Hindlimb muscle (tissue), 1 donor: ENCODE measurements at places on chromosomes 7 and 10.

DNA sequence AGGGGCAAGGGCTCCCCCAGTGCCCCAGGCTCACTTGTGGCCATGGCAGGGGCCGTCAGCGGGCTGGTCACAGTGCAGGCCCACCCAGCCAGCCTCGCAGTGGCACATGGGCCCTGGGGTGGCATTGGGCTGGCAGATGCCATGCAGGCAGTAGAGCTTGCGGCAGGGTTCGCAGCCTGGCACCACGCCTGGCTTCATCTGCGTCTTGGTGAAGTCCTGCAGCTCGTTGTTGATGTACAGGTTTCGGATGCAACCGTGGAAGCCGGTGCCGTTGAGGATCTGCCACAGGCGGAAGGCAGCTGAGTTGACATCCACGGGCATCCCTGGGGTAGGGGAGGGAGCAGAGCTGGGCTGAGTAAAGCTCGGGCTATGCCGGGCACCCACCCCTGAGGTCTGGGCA lies 170.6 kb downstream of the LCOR start:
- no peak for DNase-seq

GRCh38 chr10:107498983-107499382 lies 334.5 kb upstream of the SORCS1 start:
- DNase-seq: no peak

- no peak for DNase-seq
Measured at GRCh38 chr10:97633921-97634320, 621 bp upstream of the MORN4 start.

- DNase-seq: no peak
Measured at GRCh38 chr7:18499407-18500177, 4.0 kb downstream of the HDAC9 start.

GRCh38 chr10:64112701-64113355 lies 591.6 kb downstream of the REEP3 start:
- DNase-seq: no peak

DNA sequence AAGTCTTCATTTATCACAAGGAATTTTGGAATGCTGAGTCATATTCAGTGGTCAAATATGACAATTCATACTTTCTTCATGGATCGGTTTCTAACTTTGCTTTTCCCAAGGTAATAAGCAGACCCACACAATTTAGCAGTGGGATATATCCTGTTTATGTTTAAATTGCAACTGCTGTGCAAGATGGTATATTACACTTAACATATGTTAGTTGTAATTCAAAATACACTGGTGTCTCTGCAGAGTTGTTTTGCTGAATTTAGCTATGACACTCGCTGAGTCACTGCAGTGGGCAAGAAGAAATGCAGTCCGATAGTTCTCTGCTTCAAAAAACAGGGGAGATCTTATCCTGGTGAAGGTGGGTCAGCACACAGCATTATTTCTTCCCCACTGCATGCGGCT lies 194.8 kb upstream of the PTN start:
- no peak for DNase-seq

- DNase-seq: no peak
Measured at GRCh38 chr7:97167176-97167575, 49.7 kb downstream of the SDHAF3 start.

DNA sequence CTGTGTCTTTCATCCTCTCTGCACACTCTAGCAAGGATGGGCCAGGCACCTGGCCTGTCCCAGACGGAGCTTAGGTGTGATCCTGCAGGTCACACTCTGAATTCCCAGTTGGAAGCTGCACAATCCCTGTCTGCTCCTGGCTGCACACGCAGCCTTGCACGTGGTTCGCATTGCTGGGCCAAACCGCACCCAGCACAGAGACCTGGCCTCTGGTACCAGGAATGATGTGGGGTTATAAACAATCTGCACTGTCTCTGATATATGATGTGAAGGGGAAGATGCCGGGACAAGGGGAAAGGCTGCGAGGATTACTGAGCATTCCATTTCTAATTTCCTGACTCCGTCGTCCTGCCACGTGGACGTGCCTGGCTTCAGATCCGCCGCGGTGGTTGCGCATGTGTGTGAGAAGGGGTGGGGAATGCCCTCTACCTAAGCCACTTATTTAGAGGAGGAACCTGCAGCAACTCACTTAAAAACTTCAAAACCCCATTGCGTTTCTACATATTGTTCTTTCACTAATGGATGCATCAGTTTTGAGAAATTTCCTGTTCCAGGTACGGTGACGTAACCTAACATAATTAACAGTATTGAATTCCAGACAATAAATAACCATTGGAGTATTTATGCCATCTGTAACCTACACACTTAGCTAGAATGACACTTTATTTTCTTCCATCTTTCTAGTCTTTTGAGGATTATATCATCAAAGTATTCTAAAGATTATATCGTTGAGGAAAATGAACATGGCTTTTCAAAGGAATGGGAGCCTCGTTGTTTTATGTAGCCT lies 559.7 kb upstream of the MGMT start:
- DNase-seq: peak; percentile 67

GRCh38 chr10:12067336-12067735 lies 1.4 kb upstream of the DHTKD1 start:
- DNase-seq: no peak

DNA sequence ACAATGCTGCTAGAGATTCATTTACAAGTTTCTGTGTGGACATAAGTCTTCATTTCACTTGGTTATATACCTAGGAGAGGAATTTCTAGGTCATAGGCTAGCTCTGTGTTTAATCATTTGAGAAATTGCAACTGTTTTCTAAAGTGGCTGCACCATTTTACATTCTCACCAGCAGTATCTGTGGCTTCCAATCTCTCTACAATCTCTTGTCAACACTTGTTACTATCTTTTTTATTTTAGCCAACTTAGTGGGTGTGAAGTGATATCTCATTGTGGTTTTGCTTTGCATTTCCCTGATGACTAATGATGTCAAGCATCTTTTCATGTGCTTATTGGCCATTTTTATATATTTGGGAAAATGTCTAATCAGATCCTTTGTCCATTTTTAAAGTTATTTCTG lies 53.0 kb upstream of the DRGX start:
- no peak for DNase-seq

- no peak for DNase-seq
Measured at GRCh38 chr10:65033957-65034356, 1512.8 kb downstream of the REEP3 start.

DNA sequence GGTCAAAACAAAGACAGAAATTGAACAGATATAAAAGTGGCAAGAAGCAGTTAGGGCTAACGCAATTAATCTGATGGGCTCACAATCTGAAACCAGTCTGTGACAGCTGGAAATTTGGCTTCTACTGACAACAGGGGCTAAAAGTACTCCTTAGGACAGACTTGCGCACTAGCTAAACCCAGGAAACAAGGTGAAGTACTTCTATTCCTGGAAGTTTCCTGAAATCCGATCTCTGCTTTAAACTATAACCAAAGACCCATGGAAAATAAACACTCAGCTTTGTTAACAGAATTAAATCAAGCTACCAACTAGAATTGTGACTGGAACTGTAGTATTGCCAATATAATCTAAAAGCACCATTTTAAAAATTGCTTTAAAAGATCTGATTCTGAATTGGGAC lies 520.2 kb upstream of the ZWINT start:
- no peak for DNase-seq

GRCh38 chr7:98591926-98592325 lies 25.2 kb upstream of the NPTX2 start:
- DNase-seq: no peak

- peak; percentile 41 for DNase-seq
Measured at GRCh38 chr7:101814991-101815825, 2.2 kb upstream of the CUX1 start.

- no peak for DNase-seq
Measured at GRCh38 chr10:62377026-62377415, 2.9 kb downstream of the ZNF365 start.

GRCh38 chr7:111832174-111832573 lies 269.9 kb upstream of the IMMP2L start:
- DNase-seq: no peak

DNA sequence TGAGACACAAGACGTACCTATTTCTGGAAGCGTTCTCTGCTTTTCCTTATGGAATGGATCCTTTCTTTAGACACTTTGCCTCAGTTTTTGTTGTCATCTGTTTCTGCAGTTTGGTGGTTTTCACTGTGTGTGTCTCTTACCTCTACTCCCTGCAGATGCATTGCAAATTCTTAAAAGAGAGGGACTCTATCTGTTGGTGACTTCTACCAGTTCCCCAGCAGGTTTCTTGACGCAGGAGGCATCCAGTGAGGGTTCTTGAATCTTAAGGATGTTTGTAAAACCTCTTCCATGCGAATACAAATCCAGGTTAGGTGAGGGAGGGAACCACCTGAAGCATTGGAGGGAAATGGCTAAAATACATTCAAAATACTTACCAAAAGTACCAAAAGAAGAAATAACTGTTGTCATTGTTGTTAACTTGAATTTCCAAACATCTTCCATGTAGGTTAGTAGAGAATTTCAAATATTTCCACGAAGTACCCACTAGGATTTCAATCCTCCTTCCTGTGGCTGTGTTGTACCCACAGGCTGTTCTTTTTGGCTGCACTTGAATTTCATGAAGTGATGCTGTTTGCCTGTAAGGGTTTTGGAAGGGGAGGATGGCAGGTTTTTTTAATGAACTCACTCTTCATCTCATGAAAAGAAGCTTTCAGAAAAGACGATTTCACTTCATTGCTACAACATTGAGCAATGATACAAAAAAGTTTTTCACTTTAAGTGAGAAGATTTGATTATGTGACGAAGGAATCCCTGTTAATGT lies 32.2 kb downstream of the PLXDC2 start:
- no peak for DNase-seq

DNA sequence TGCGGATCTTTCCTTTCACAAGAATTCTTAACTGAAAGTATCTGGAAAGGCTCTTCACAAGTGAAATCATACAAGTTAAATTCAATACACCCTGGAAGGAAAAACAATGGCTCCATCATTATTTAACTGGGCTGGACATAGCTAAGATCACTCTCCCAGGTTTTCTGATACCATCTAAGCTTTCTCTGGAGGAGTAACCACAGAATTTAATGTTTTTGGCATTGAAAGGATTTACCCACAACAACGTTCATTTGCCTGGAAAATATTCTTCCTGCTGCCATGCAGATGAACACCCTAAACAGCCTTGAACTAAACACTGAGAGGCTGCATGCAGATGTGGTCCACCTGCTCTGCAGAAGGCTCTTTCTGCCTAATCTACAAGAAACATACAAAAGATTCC lies 4.3 kb downstream of the NEBL start:
- DNase-seq: no peak

- no peak for DNase-seq
Measured at GRCh38 chr10:5480162-5480941, 19.0 kb downstream of the CALML5 start.

DNA sequence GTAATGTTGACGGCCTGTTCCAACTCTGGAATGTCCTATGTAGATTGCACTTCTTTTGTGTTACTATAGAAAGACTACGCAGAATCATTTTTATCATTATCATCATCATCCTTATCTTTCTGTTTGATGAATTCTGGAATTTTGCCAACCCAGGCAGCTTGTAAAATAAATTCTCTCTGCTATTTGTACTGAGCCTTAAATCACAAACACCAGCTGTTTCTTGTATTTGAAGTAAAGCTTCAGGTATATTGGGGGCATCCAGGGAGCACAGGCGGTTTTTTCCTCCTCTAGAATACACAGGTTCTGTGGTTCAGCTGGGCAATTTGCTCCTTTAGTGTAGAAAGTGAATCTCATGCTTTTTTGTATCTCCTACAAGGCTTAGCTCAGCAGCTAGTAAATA lies 14.9 kb upstream of the CPA5 start:
- DNase-seq: no peak

DNA sequence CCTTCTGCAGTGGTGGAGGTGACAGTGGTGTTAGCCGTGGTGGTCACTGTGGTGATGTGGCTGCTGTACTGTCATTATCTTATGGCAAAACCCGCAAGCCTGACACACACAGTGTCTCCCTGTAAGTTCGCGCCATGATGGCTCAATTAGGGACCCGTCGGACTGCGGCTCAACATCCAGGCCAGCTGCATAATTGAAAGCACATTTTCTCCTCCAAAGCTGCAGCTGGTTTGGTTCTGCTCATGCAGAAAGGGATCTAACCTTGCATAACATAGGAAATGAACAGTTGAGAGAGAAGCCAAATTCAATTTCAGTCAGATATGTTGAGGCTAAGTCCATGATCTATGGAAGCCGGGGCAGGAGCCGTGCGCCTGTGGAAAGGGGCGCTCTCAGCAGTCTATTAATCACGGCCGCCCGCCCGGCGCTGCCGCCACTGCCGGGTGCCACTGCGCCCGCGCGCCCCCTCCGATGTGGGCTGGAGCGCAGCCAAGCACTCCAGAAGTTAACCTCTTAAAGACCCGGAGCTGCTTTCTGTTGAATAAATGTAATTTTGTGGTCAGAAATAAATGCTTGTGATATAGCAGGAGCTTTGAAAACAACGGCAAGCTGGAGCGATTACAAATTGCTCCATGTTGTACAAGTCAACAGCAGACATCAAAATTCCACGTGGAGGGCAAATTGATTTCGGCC lies 227.7 kb downstream of the CUX1 start:
- DNase-seq: peak; percentile 77

- no peak for DNase-seq
Measured at GRCh38 chr7:167976-168791, 24.2 kb upstream of the FAM20C start.

- no peak for DNase-seq
Measured at GRCh38 chr7:66542049-66542448, 86.6 kb upstream of the KCTD7 start.

DNA sequence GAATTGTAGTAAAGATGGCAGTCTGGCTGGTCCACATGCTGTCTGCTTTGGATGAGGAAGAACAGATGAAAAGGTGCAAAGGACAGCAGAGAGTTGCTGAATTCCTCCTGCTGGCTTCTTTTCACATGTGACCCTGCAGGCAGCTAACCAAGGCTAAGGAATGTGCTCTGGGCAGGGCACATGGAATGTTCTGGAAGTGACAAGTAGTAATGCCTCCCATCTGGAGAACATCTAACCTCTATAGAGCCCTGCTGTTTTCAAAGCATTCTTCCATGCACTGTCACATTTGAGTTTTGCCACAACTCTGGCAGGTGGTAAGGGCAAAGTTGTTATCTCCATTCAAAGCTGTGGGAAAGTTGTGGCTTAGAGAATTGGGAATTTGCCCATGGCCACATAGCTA lies 208.8 kb downstream of the STK31 start:
- peak; percentile 4 for DNase-seq

- no peak for DNase-seq
Measured at GRCh38 chr7:155846156-155846555, 33.9 kb upstream of the SHH start.

DNA sequence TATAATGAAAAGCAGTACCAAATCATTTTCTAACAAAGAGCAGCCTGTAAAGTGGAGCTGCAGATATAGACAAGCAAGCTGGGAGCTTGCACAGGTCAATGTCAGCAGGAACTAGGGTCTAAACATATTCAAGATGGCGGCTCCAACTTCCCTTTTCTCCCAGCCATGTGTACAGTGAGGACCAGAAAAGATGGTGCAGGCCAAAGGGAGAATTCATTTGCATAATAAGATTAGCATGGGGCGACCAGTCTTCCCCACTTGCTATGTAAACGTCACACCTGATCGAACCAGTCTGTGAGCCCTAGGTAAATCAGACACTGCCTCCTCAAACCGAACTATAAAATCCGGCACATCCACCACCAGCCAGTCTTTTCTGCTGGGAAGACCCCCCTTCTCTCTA lies 4.4 kb upstream of the RAPGEF5 start:
- DNase-seq: no peak

GRCh38 chr10:51119441-51119840 lies 45.2 kb downstream of the PRKG1 start:
- no peak for DNase-seq
